ENCODE measurements at places on chromosomes 5 and 9. TPM values are rescaled to one million over a fixed set of nuclear protein-coding genes. Genes with fewer than 3 reads are reported as not detected.

- DNase-seq, result no peak
- H3K4me3 ChIP-seq, result no peak overlapping the region
- peaks cover 23% of the 10 kb centered on the region for H3K4me1 ChIP-seq
Measured at GRCh38 chr9:89274838-89275237, 36.2 kb upstream of the CKS2 start.

GRCh38 chr9:133401588-133401987 is 16.2 kb downstream of the REXO4 start:
- H3K27me3 ChIP-seq, result no peaks in the 10 kb centered on the region
- H3K4me1 ChIP-seq, result no peaks in the 10 kb centered on the region
- DNase-seq, result no peak
- H3K4me3 ChIP-seq, result no peak overlapping the region

GRCh38 chr5:147305147-147305546 is 70.3 kb downstream of the STK32A start:
- H3K27ac ChIP-seq, result no peak overlapping the region
- no peaks in the 10 kb centered on the region for H3K27me3 ChIP-seq
- no peaks in the 10 kb centered on the region for H3K36me3 ChIP-seq
- no peak for DNase-seq
- H3K4me1 ChIP-seq, result no peaks in the 10 kb centered on the region

DNA sequence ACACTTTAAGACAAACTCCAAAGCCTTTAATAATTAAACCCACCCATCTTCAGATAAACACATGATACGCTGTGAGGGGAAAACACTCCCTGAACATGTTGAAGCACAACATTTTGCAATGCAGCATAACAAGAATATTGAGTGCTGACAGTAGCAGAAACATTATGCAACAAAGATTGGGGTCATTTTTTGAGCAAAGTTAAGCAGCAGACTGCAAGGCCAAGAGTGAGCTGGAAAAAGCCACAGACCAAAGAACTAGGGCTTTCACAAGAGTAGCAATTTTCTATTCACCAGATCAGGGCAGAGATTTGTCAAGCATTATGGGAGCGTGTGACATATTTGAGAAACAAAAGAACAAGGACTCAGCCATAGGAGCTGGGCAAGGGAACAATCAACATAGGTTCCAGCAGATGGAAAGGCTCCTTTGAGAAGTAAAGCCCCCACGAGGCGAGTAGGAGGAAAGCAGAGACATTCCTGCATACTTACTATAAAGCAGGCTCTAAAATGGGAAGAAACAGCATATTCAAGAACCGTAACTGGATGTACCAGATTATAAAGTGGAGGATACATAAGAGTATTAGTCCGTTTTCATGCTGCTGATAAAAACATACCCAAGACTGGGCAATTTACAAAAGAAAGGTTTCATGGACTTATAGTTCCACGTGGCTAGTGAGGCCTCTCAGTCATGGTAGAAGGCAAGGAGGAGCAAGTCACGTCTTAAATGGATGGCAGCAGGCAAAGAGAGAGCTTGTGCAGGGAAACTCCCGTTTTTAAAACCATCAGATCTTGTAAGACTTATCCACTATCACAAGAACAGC is 4.8 kb upstream of the TTC23L start:
- no peak for DNase-seq
- H3K4me3 ChIP-seq, result no peak overlapping the region
- H3K27me3 ChIP-seq, result no peaks in the 10 kb centered on the region
- no peaks in the 10 kb centered on the region for H3K36me3 ChIP-seq
- H3K27ac ChIP-seq, result no peak overlapping the region

GRCh38 chr5:52776116-52776515 is 11.6 kb upstream of the ITGA1 start:
- no peaks in the 10 kb centered on the region for H3K27me3 ChIP-seq
- H3K4me3 ChIP-seq, result no peak overlapping the region
- DNase-seq, result peak; percentile 51
- H3K27ac ChIP-seq, result no peak overlapping the region

GRCh38 chr5:179795049-179795862 is 1.5 kb downstream of the LTC4S start:
- peak overlapping the region; percentile 44 for H3K27ac ChIP-seq
- H3K27me3 ChIP-seq, result no peaks in the 10 kb centered on the region
- H3K4me3 ChIP-seq, result peak overlapping the region; percentile 69
- H3K4me1 ChIP-seq, result peaks cover 25% of the 10 kb centered on the region

DNA sequence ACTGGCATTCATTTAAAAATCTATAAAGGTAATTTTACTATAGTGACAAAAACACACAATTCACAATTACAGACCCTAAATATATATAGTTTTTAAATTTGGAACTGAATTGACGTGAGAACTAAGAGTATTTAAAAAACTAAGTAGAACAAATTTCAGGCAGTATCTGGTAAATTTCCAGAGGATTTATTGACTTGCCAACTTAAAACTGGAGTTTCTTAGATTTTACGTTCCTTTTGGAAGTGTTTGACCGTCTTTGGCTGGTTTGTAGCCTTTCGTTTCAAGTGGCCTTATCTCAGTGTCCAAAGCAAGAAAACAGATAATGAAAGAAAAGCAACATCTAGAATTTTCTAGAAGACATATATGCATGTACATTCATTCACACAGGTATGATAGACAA is 234.4 kb upstream of the VLDLR start:
- H3K36me3 ChIP-seq, result no peaks in the 10 kb centered on the region
- H3K27ac ChIP-seq, result no peak overlapping the region
- no peaks in the 10 kb centered on the region for H3K4me1 ChIP-seq
- H3K27me3 ChIP-seq, result no peaks in the 10 kb centered on the region
- no peak for DNase-seq

DNA sequence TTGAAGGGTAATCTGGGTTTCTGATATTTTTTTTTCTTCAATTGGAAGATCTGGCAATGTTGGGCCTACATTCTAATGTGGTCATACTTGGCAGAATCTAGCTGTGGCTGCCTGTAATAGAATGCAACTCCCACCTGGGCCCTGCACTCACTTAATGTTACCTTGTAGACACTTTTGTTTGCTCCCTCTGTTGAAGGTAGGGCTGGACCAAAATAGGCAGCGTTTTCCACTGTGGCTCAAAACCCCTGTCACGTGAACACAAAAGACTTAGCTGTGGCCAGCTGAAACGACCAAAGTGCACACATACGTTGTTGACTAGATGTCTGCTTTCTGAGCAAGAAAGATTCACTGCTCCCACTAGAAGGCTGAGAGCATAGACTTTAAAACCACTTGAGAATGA is 117.6 kb upstream of the HMHB1 start:
- H3K27ac ChIP-seq, result no peak overlapping the region
- no peak for DNase-seq
- H3K4me3 ChIP-seq, result no peak overlapping the region
- peaks cover 17% of the 10 kb centered on the region for H3K4me1 ChIP-seq
- H3K36me3 ChIP-seq, result no peaks in the 10 kb centered on the region
- no peaks in the 10 kb centered on the region for H3K27me3 ChIP-seq

GRCh38 chr9:130780865-130781504 is 54.1 kb upstream of the ABL1 start:
- no peaks in the 10 kb centered on the region for H3K4me1 ChIP-seq
- no peak for DNase-seq
- no peaks in the 10 kb centered on the region for H3K36me3 ChIP-seq
- no peaks in the 10 kb centered on the region for H3K27me3 ChIP-seq

DNA sequence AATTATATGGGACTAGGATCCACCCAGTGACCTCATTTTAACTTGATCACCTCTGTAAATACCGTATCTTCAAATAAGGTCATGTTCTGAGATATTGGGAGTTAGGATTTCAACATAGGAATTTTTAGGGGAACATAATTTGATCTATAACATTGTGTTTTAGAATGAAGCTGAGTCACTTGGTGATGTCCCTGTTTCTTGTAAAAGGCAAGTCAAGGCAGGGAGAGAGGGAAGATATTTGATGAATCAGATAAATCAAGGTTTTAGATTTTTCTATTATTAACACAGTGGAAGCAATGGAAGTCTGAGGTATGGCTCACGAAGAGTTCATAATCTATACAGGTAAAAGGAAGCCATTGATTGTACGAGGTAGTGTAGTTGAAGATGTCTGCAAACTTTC is 11.8 kb upstream of the GPR151 start:
- H3K27me3 ChIP-seq, result peaks cover 5% of the 10 kb centered on the region
- no peak for DNase-seq
- no peaks in the 10 kb centered on the region for H3K36me3 ChIP-seq
- H3K4me3 ChIP-seq, result no peak overlapping the region
- no peaks in the 10 kb centered on the region for H3K4me1 ChIP-seq
- H3K27ac ChIP-seq, result no peak overlapping the region

- H3K27me3 ChIP-seq, result no peaks in the 10 kb centered on the region
- H3K4me1 ChIP-seq, result no peaks in the 10 kb centered on the region
- no peak overlapping the region for H3K4me3 ChIP-seq
Measured at GRCh38 chr5:57839437-57840079, 356.9 kb upstream of the ACTBL2 start.

DNA sequence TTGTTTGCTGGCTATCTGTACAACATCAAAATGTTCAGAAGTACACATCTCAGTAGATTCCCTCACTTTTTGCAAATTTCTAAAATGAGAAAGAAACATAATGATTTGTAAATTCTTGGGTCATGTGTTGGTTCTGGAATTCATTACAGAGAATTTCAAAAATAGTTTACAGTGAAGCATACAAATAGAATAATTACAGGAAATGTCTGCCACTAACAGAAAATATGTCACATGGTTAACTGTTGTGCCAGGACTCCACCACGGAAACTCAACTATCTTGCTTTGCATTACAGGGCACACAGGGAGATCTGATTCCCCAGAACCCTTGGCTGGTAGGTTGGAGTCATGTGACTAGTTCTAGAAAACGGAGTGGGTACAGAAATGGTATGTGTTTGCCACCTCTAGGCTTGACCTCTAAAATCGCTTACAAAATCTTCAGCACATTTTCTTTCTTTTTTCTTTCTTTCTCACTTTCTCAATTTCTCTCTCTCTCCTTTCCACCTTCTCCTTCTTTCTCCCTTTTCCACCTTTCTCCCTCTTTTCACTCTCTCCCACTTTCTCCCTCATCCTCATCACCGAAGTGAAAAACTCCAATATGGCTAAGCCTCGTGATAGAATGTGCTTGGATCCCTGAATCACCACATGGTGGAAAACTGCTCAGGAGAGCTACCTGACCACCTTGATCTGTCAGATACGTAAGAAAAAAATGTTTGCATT is 32.4 kb downstream of the RASEF start:
- H3K4me3 ChIP-seq, result no peak overlapping the region
- no peak for DNase-seq
- no peaks in the 10 kb centered on the region for H3K27me3 ChIP-seq

DNA sequence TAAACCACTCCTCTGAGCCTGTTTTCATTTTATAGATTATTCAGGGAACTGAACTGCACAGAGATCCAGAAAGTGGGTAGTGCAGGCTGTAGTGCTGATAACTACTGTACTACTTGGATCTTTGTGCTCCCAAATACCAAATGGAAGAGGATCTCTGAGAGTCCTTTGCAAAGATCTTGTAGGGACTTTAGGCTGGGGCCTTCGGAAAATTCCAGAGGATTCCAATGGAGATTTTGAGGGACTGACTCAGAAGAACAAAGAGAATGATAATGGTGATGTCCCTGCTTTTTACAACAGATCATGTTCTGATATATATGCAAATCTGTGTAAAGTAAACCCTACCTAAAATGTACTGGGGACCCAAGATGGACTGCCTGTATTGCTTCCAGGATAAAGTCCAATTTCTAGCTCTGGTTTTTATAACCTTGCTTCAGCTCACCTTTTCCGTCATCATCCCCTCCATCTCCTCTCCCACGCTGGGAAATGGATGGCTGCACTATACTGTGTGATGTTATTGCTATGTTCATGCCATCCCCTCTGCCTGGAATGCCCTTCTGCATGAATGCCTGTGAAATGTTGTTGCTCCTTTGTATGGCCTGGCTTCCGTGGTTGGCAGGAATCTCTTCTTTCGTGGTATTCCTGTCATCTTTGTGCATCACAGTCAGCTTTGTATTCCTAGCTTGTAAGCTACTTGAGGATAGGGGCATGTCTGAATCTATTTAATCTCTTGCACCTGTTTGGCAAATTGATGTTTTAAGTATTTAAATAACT is 9.7 kb upstream of the PSMD5 start:
- H3K36me3 ChIP-seq, result peaks cover 27% of the 10 kb centered on the region
- H3K4me3 ChIP-seq, result no peak overlapping the region
- H3K4me1 ChIP-seq, result peaks cover 9% of the 10 kb centered on the region
- no peaks in the 10 kb centered on the region for H3K27me3 ChIP-seq
- H3K27ac ChIP-seq, result no peak overlapping the region

DNA sequence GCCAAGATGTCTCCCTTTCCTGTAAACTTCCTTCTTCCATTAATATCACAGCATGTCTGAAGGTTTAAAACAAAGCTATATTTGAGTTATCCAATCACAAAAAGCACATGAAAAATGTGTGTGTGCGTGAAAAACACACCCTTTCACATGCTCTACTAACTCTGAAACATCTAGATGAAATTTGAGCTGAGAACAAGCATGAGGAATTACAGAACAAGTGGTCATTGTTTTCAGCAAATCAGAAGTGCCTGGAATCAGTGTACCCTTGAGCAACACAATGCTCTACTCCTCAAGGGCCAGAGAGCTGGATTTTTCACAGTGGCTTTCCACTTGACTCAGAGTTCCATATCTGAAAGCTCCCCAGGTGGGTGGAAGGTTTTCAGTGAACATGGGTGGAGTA is 255.9 kb downstream of the PSAT1 start:
- H3K27ac ChIP-seq, result no peak overlapping the region
- no peaks in the 10 kb centered on the region for H3K4me1 ChIP-seq
- DNase-seq, result no peak
- no peak overlapping the region for H3K4me3 ChIP-seq
- no peaks in the 10 kb centered on the region for H3K27me3 ChIP-seq

DNA sequence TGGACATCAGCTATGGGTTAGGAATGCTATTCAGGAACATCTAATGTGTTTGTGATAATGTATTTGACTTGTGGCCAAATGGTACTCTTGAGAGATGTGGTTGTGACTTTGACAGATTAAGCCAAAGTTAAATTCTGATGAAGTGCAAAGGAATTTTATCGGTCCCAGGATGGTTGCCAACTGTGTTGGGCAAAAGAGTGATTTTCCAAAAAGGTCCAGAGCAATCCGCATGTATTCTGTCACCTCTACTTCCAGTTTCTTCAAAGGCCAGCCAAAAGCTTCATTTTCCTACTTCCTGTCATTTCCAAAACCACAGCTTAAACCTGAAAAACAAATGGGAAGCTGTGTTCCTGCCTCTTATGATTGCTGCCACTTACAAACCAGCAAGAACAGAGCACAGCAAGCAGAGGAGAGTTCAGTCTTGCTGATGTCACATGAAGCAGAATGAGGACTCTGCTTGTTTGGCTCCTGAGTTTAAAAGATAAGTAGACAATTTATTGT is 59.8 kb downstream of the MARCHF3 start:
- H3K4me1 ChIP-seq, result peaks cover 22% of the 10 kb centered on the region
- no peak overlapping the region for H3K4me3 ChIP-seq
- H3K27ac ChIP-seq, result no peak overlapping the region
- no peaks in the 10 kb centered on the region for H3K36me3 ChIP-seq
- DNase-seq, result no peak
- no peaks in the 10 kb centered on the region for H3K27me3 ChIP-seq

Gene FUT7
- total RNA-seq, result 3.4 TPM

Gene ANKRD33B
- 2.3 TPM for total RNA-seq

Gene GPRIN1
- 0.41 TPM for total RNA-seq

Gene TSSK1B
- total RNA-seq, result not detected

Gene ORM1
- total RNA-seq, result not detected

Gene EMB
- 277 TPM for total RNA-seq

Gene MARCHF11
- total RNA-seq, result not detected

Gene CDX1
- total RNA-seq, result not detected

Gene SPATA9
- not detected for total RNA-seq

Gene PCDHGB2
- 0.55 TPM for total RNA-seq
